NCI-H524 (cell line): ENCODE measurements at places on chromosomes 16 and 17.
A peak's percentile ranks its signal among the peaks of the same experiment; 100 is the strongest.

DNA sequence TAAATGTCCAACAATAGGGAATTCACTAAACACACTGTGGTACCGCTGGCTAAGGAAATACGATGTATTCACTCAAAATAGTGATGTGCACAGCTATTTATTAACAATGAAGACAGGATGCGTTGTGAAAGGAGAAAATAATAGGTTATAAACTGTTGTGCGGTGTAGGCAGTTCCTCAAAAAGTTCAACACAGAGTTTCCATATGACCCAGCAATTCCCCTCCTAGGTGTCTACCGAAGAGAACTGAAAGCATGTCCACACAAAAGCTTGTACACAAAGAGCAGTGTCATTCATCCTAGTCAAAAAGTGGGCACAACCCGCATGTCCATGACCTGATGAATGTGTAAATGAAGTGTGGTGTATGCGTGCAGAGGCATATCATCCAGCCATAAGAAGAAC lies 1.2 kb upstream of the CES1 start:
- DNase-seq = no peak

DNA sequence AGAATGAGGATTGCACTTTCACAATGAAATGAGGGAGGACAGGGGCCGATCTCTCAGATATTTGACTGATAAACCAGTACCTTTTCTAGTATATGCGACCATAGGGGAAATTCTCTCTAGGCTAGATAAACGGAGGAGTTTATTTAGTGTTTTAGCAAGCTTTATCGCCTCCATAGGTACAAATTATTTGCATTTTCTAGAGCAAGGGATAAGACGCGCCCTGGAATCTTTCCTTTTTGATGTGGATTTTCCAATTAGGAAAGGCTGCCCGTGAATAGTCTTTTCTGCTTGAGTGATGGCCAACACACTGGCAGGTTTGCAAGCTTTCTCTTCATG lies 351 bp upstream of the GDPD1 start:
- DNase-seq = no peak

DNA sequence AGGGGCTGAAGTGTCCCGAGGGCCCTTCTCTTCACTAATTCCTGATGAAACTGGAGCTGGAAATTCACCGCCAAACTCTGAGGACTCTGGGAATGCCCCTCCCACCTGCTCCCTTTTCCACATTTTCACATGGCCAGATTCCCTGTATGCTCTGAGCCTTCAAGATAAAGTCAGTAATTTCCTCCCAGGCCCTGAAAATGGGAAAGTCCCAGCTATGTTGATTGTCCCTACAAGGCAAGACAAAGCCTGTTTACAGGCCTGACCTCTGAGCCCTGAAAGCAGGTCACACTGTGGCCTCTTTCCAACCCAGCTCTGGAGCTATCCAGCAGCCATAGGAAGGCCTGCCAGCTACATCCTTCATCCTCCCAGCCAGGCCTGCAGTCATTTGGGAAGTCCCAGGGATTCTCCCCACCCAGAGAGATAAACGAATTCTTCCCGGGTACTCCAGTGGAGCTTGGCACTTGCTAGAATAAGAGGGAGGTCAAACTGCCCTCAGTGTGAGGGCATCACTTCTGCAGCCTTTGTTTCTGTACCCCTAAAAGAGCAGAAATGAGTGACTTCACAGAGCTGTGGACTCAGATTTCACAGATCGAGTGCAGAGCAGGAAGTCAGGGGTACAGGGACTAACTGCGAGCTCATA lies 19.6 kb upstream of the CCL2 start:
- no peak for DNase-seq

DNA sequence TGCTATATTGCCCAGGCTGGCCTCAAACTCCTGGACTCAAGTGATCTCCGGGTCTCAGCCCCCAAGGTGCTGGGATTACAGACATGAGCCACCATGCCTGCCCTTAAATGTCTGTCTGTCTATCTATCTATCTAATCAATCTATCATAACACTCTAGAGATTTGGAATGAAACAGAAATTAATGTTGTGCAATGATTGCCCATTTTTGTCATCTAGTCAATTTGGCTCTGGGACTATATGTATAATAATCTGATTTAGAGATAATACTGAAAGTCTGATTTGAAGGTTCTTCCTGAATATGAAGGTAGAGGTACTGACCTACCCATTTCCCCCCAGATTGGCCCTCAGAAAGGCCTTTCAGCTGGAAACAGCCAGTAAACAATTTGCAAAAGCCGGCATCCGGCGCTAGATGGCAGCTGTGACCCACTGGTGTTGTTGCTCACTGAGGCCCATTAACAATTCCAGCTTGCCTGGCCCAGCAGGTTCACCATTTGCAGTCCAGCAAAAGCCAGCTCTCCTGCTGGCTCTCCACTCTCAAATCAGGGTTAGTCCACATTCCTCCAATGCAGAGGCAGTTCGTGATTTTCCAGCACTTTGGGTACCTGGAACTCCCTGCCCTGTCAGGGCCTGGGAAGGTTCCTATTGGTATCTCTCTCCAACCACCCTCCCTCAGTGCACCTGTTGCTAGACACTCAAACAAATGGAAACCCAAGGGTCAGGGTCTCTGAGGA lies 22.9 kb upstream of the C16orf87 start:
- DNase-seq = peak; percentile 74

DNA sequence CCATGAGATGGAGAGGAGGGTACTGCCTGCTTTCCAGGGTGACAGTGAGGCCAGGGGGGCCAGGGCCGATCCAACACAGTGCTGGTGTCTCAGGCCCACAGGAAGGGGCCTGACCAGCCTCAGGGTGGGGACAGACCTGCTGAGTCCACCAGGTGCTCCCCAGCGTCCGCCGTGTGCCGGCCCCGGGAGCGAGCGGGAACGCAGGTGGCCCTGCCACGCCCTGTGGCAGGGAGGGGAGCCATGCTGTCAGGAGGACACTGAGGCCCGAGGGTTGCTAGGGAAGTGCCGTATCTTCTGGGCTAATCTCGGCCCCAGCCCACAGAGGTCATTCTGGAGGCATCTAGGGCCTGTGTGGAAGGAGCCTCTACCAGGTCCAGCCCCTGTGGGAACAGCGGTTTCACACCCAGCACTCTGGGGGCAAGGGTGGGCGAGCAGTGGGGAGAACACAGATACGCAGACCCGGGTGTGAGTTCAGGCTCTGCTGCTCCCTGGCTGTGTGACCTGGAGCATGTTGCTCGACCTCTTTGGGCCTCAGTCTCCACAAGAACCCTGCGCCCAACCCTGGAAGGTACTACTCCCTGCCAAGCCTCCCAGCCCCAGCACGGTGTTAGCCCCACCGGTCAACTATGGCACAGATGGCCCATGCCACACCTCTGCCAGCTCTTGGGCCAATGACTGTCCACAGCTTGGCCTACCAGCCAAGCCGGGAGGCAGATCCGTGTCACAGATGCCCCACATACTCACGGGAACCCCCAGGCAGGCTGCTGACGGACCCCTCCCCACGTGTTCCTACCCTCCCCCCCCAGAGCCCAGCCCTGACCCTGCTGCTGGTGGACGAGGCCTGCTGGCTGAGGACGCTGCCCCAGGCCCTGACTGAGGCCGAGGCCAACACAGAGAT lies 43.9 kb upstream of the ZC3H18 start:
- DNase-seq = no peak

GRCh38 chr16:17333229-17333628 lies 137.5 kb downstream of the XYLT1 start:
- DNase-seq = peak; percentile 65

GRCh38 chr16:50275428-50276325 lies 9.3 kb downstream of the ADCY7 start:
- DNase-seq = no peak

GRCh38 chr17:78563189-78564145 lies 13.7 kb downstream of the DNAH17 start:
- DNase-seq = peak; percentile 84

DNA sequence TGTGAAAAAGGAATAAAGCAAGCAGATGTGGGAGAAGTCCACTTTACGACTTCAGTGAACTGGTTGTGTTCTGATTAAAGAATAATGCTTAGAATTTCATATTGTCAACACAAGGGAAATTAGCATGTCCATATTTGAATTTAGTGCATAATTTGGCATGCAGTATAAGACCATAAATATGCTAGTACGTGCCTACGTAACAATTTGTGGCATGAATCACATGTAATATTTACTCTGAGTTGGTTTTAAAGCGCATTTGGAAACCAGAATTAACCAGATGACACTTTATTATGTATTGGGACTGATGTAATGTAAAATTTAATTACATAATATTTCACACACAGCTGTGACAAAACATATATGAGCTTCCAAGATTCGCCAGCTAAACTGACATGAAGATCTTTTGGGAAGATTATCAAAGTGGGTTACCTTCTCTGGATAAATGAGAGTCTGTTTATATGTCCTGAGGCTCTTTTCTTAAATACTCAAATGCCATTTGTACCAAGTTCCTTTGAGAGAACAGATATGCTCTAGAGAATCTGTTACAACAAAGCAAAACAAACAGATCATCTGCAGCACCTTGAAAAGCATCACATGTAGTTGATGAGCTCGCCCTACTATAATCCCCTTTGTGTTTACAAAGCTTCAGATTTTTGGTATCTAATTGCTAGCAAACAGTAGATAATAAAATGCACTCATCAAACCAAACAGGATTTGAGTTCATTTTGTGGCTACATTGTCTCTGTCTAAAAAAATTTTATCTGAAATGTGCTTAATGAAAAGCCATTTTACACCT lies 1468.6 kb downstream of the CDH11 start:
- no peak for DNase-seq

- no peak for DNase-seq
Measured at GRCh38 chr17:75753514-75754377, 11.2 kb downstream of the GALK1 start.

GRCh38 chr17:82463391-82463790 lies 4.8 kb downstream of the NARF start:
- DNase-seq = no peak

- no peak for DNase-seq
Measured at GRCh38 chr17:50122945-50123344, 7.0 kb downstream of the SAMD14 start.

- no peak for DNase-seq
Measured at GRCh38 chr17:72351884-72352346, 231.1 kb downstream of the SOX9 start.

DNA sequence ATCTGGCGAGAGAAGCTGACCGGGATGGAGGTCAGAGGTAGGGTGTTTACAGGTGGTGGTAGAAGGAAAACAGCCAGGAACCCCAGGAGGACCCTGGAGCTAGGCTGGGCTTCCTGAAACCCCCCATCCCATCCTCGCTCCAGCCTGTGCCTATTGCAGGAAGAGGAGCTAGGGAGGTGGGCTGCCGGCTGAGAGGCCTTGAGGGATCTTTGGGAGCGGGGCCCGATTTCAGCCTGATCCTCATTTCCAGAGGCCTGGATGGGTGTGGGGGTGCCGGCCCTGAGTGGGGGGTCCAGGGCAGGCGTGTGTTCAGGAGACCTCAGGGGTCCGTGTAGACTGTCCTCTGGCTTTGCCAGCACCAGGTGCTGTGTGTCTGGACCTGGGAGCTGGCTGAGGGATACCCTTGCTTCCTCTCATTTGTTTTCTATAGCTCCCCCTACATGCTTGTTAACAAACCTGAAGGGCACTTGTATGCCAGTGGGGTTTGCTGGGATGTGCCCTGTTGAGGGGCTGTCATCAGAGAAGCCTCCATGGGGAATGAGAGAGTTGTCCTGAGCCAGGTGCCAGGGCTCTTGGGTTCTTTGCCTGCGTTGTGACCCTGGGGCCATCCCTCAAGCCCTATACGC lies 18.9 kb upstream of the RAP1GAP2 start:
- peak; percentile 51 for DNase-seq

DNA sequence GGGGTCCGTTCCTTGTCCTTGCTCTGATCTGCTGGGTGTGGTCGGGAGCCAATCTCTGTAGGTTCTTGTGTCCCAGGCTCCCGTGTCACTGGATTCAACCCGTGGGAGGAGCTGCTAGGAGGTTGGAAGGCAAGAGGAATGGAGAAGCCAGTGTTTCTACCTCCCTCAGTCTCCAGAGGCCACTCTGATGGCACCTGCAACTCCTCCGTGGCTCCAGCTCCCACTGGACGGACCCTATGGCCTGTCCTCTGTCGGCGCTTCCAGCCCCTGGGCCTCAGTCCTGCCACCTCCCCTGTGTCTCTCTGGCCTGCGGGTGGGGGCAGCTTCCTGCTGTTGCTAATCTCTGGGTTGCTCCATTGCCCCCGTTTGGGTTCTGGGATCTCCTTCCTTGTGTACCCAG lies 71.1 kb downstream of the CMIP start:
- DNase-seq = no peak

- peak; percentile 87 for DNase-seq
Measured at GRCh38 chr17:60601447-60602384, 1.7 kb downstream of the PPM1D start.

GRCh38 chr16:66278604-66279262 lies 87.8 kb upstream of the CDH5 start:
- DNase-seq = no peak

DNA sequence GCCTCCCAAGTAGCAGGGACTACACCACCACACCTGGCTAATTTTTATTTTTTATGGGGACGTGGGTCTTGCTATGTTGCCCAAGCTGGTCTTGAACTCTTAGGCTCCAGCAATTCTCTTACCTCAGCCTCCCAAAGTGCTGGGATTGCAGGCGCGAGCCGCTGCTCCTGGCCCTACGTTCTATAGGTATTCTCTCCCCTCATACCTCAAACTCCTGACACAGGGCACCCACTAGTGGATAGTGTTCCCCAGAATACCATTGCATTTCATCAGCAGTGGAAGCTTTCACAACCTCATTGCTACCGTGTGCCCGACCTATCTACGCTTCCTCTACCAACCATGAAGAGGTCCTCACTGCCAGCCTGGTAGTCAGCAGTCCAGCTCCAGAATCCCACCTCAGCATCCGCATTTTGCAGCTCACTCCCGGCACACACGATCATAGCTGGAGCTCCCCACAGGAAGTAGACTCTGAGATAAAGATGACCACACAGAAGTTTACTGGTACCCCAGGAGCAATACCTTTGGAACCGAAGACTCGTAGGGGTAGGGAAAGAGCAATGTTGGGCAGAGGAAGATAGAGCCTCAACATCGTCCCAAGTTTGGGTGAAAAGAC lies 9.3 kb downstream of the CTRB2 start:
- no peak for DNase-seq

GRCh38 chr17:31275116-31275515 lies 21.9 kb downstream of the OMG start:
- DNase-seq = no peak

DNA sequence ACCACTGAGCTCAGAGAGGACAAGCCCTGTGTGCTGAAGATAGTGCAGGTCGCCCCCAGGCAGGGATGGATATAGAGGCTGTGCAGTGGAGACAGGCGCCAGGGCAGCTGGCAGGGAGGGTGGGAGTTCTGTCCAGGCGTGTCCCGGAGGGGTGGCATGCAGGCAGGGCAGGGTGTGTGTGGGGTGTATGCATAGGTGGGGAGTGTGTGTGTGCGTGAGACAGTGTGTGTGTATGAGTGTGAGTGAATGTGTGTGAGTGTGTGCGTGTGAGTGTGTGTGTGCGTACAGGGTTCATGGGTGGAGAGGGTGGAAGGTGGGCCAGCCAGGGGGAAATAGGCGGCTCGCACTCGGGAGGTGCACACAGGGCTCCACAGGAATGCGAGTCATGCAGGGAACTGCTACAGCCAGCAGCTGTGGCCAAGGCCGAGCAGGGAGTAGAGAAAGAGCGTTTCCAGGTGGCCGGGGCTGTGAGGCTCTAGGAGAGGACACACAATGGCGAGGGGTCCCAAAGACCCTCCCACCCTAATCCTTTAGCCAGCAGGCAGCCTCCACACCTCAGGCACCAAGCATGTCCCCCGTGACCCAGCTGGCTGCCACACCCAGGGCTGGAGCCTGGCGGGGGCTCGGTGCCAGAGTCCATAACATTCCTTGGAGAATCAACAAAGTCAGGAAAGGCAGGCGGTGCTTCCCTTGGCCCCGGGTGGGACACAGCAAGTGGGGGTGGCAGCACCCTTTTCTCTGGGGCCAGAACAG lies 4.6 kb downstream of the PLCD3 start:
- DNase-seq = no peak
